ENCODE measurements at places on chromosomes 11 and 22. TPM values are rescaled to one million over a fixed set of nuclear protein-coding genes. Genes with fewer than 3 reads are reported as not detected.

The NPTXR gene
- 32.6 TPM for total RNA-seq

The OTOG gene
- total RNA-seq: not detected

The GNB1L gene
- total RNA-seq: 12.2 TPM

The RIMBP3C gene
- 0.90 TPM for total RNA-seq

The EMID1 gene
- total RNA-seq: 1.1 TPM

The CEND1 gene
- total RNA-seq: 15.9 TPM

The SLC22A9 gene
- not detected for total RNA-seq

The VSIG10L2 gene
- not detected for total RNA-seq

The NLRP6 gene
- total RNA-seq: 0.59 TPM

The MUC15 gene
- total RNA-seq: not detected

The NLRP10 gene
- total RNA-seq: not detected

The TMEM45B gene
- total RNA-seq: 2.6 TPM

The CRYBA4 gene
- not detected for total RNA-seq

The SYCE3 gene
- total RNA-seq: not detected

DNA sequence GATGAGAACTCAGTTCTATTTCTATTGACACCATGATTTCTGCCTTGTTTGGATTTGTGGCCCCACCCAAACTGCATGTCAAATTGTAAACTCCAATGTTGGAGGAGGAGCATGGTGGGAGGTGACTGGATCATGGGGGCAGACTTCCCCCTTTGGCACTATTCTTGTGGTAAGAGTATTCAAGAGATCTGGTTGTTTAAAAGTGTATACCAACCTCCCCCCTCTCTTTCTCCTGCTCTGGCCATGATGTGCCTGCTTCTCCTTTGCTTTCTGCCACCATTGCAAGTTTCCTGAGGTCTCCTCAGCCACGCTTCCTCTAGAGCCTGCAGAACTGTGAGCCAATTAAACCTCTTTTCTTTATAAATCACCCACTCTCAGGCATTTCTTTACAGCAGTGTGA, 7.9 kb upstream of the FOXRED2 start:
- no peak overlapping the region for H3K27ac ChIP-seq
- DNase-seq: no peak
- H3K4me3 ChIP-seq: no peak overlapping the region

GRCh38 chr11:76667271-76667818, 3.2 kb downstream of the LRRC32 start:
- H3K27ac ChIP-seq: no peak overlapping the region
- peaks cover 3% of the 10 kb centered on the region for H3K4me1 ChIP-seq
- H3K36me3 ChIP-seq: no peaks in the 10 kb centered on the region
- no peak for DNase-seq
- peaks cover 8% of the 10 kb centered on the region for H3K27me3 ChIP-seq
- H3K4me3 ChIP-seq: no peak overlapping the region

DNA sequence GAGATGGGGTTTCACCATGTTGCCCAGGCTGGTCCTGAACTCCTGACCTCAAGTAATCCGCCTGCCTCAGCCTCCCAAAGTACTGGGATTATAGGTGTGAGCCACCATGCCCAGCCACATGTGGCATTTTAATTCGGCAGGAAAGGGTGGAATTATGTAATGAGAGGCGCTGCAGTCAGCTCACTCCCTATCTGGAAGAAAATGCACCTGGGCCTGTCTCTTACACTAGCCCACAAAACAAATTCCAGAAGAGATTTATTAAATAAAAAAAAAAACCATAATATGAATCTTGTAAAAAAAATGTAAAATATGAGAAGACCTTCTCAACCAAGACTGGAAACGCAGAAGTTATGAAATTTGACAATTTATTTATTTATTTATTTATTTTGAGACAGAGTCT, 8.2 kb upstream of the KAT5 start:
- no peaks in the 10 kb centered on the region for H3K4me1 ChIP-seq
- no peak for DNase-seq
- H3K27me3 ChIP-seq: 0 out of 2 replicates have a peak, but pooled peaks cover 5% of the 10 kb centered on the region
- H3K4me3 ChIP-seq: no peak overlapping the region

DNA sequence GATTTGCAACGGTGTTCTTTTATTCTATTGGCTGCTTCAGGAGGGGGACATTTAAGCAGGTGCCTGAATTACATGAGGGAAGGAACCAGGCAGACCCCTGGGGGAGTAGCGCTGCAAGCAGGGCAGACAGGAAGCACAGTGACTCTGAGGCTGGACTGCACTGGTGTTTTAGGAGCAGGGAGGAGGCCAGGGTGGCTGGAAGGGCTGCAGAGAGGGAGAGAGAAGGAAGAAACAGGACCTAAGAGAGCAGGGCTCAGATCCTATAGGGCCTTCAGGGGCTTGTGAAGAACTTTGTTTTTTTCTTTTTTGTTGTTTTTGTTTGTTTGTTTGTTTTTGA, 62.5 kb upstream of the SORL1-AS1 start:
- no peaks in the 10 kb centered on the region for H3K27me3 ChIP-seq
- H3K4me3 ChIP-seq: no peak overlapping the region
- H3K27ac ChIP-seq: no peak overlapping the region
- H3K4me1 ChIP-seq: no peaks in the 10 kb centered on the region

GRCh38 chr11:99535406-99535805, 514.7 kb downstream of the CNTN5 start:
- no peak overlapping the region for H3K27ac ChIP-seq
- no peak overlapping the region for H3K4me3 ChIP-seq
- no peaks in the 10 kb centered on the region for H3K4me1 ChIP-seq
- H3K36me3 ChIP-seq: no peaks in the 10 kb centered on the region
- DNase-seq: no peak

- H3K27me3 ChIP-seq: no peaks in the 10 kb centered on the region
- DNase-seq: no peak
- H3K4me1 ChIP-seq: no peaks in the 10 kb centered on the region
- no peak overlapping the region for H3K27ac ChIP-seq
These were observed 406.0 kb downstream of the MIAT start for GRCh38 chr22:27063406-27063805.

DNA sequence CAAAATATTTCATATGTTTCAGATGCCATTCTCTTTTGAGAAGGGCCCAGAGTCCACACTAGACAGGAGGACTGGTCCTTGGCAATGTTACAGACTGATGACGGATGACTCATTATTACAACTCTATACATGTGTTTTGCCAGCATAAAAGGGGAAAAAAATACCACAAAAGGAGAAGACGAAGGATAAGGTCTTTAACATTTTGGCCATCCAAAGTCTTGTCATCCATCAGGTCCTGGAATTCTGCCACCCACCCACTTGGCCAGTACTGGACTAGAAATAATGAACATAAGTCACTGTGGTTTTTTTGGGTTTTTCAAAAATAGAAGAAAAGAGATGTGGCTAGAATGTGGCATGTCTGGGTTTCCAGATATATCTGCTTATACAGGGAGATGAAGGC, 57.7 kb upstream of the BDNF start:
- no peak overlapping the region for H3K27ac ChIP-seq
- no peaks in the 10 kb centered on the region for H3K4me1 ChIP-seq
- no peak for DNase-seq
- no peaks in the 10 kb centered on the region for H3K36me3 ChIP-seq
- no peaks in the 10 kb centered on the region for H3K27me3 ChIP-seq

GRCh38 chr22:41094041-41094593, 1.7 kb downstream of the EP300 start:
- H3K4me3 ChIP-seq: peak overlapping the region; percentile 85
- H3K27ac ChIP-seq: peak overlapping the region; percentile 95
- DNase-seq: no peak
- H3K27me3 ChIP-seq: no peaks in the 10 kb centered on the region

DNA sequence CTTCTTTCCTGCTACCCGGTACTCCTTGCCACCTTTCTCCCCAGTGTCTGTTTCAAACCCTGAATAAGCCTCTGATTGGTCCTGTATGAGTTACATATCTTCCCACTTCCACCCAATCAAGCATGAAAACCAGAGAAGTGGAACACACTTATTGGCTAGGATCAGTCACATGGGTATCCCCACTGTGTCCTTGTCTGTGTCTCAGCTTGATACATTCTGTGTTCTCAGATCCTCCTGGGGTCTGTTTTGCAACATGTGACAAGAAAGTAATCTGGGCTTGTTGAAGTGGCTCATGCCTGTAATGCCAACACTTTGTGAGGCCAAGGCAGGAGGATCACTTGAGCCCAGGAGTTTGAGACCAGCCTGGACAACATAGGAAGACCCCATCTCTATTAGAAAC, 23.9 kb downstream of the MCHR1 start:
- no peak overlapping the region for H3K4me3 ChIP-seq
- peak overlapping the region; percentile 44 for H3K27ac ChIP-seq
- H3K4me1 ChIP-seq: no peaks in the 10 kb centered on the region

- no peak for DNase-seq
- H3K4me3 ChIP-seq: no peak overlapping the region
- H3K27ac ChIP-seq: no peak overlapping the region
- no peaks in the 10 kb centered on the region for H3K27me3 ChIP-seq
- H3K4me1 ChIP-seq: no peaks in the 10 kb centered on the region
These were observed 19.6 kb downstream of the SOX6 start for GRCh38 chr11:16336721-16337120.

- H3K4me1 ChIP-seq: peaks cover 67% of the 10 kb centered on the region
- H3K36me3 ChIP-seq: no peaks in the 10 kb centered on the region
- DNase-seq: no peak
- H3K4me3 ChIP-seq: peak overlapping the region; percentile 38
- H3K27me3 ChIP-seq: no peaks in the 10 kb centered on the region
- H3K27ac ChIP-seq: peak overlapping the region; percentile 96
These were observed 4.4 kb upstream of the WEE1 start for GRCh38 chr11:9568854-9569587.

- no peak overlapping the region for H3K27ac ChIP-seq
- no peaks in the 10 kb centered on the region for H3K36me3 ChIP-seq
- H3K4me3 ChIP-seq: no peak overlapping the region
- H3K4me1 ChIP-seq: 0 out of 2 replicates have a peak, but pooled peaks cover 8% of the 10 kb centered on the region
- DNase-seq: no peak
- H3K27me3 ChIP-seq: no peaks in the 10 kb centered on the region
These were observed 5.4 kb downstream of the SEC14L2 start for GRCh38 chr22:30402028-30402765.

DNA sequence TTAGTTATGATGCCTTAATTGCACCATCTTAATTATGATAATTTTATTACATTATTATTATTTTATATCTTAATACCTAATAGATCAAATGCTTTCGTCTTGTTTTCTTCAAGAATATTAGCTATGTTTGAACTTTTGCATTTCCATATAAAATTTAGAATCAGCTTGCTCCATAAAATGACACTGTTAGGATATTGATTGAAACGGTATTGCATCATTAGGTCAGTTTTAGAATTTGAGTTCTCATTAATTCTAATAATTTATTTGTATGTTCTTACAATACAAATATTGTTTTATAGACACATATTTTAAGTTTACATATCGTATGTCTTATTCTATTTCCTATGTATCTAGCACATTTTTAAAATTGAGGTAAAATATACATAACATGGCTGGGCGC, 6.7 kb downstream of the CFAP68 start:
- no peak for DNase-seq
- no peak overlapping the region for H3K4me3 ChIP-seq
- no peaks in the 10 kb centered on the region for H3K4me1 ChIP-seq
- H3K27ac ChIP-seq: no peak overlapping the region
- H3K27me3 ChIP-seq: no peaks in the 10 kb centered on the region

- H3K4me3 ChIP-seq: no peak overlapping the region
- no peak overlapping the region for H3K27ac ChIP-seq
- H3K27me3 ChIP-seq: no peaks in the 10 kb centered on the region
- H3K4me1 ChIP-seq: no peaks in the 10 kb centered on the region
These were observed 367.9 kb downstream of the METTL15 start for GRCh38 chr11:28476049-28476448.

DNA sequence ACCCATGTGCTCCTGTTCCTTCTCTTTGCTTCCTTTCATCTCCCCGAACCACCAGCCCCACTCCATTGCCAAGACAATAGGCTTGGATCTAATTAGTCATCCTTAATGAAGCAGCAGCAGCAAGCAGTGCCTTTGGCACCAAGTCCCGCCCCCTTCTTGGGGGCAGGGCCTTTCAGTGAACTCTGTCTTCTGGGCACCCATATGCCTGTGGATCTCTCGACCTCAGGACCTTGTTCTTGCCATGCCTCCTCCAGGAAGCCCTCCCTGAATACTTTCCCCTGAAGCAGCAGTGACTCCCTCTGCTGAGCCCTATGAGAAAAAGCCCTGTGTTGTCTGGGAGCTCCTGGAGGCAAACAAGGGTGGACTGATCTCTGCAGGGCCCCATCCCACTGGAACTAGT, 32.1 kb downstream of the ARHGEF17 start:
- H3K27me3 ChIP-seq: no peaks in the 10 kb centered on the region
- no peak overlapping the region for H3K4me3 ChIP-seq
- no peak for DNase-seq
- H3K27ac ChIP-seq: no peak overlapping the region
- H3K36me3 ChIP-seq: no peaks in the 10 kb centered on the region

GRCh38 chr11:123741159-123742030, at the start of gene ZNF202:
TSS of gene ZNF202 (minus strand) at chr11:123741660. CDS start at chr11:123730888, 10,772 bp downstream.
- H3K4me1 ChIP-seq: 0 out of 2 replicates have a peak, but pooled peaks cover 9% of the 10 kb centered on the region
- H3K27me3 ChIP-seq: peaks cover 4% of the 10 kb centered on the region
- H3K27ac ChIP-seq: peak within 1 kb of the TSS; percentile 73
- peak; percentile 35 for DNase-seq

- H3K27me3 ChIP-seq: 0 out of 2 replicates have a peak, but pooled peaks cover 2% of the 10 kb centered on the region
- H3K27ac ChIP-seq: no peak overlapping the region
- no peak for DNase-seq
These were observed 69.9 kb downstream of the SLC5A12 start for GRCh38 chr11:26651916-26652315.

DNA sequence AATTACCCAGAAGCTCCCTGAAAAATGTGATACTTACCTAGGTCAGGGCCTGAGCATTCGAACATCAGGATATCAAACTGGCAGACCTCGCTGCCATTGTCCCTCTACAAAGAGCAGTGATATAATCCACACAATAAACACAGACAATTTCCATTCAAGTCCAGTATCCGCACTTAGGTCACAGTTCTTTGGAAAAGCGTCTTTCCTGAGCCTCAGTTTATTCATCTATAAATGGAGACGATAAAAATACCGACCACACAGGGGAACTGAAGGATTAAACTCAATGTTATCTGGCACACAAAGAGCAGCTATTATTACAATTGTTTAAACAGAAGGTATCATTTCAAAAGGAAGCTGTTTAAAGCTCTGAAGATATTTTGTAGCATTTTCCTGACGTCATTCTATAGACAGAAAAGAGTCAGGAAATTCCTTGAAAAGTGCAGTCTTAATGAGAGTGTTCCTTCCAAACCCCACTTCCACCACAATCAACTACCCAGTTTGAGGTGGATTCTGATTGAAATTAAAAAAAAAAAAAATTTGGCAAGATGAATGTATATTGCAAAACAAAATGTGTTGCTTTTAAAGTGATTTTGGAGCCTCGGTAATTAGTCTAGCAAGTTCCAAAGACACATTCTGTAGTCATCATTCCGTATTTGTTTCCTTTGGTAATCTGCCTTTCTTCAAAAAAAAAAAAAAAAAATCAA, 47.2 kb upstream of the IGSF9B start:
- no peaks in the 10 kb centered on the region for H3K4me1 ChIP-seq
- no peaks in the 10 kb centered on the region for H3K36me3 ChIP-seq
- no peak overlapping the region for H3K4me3 ChIP-seq
- DNase-seq: no peak

All from Panc1 (cell line).